ENCODE measurements at places on chromosomes 7 and 10.

- DNase-seq, result no peak
- no peaks in the 10 kb centered on the region for H3K36me3 ChIP-seq
- no peak overlapping the region for H3K27ac ChIP-seq
- H3K27me3 ChIP-seq, result no peaks in the 10 kb centered on the region
- no peak overlapping the region for H3K4me3 ChIP-seq
Measured at GRCh38 chr7:1703871-1704810, 34.1 kb downstream of the ELFN1 start.

DNA sequence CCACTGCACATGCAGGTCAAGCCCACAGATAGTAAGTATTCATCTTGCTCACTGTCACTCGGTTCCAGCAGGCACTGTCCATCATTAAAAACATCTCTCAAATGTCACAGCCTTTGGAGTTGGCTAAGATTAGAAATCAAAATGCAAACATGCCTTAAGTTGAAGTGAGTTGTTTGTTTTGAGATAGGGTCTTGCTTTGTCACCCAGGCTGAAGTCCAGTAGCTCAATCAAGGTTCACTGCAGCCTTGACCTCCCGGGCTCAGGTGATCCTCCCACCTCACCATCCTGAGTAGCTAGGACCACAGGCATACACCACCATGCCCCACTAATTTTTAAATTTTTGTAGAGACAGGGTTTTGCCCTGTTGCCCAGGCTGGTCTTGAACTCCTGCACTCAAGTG is 98.1 kb downstream of the EBF3 start:
- no peaks in the 10 kb centered on the region for H3K4me1 ChIP-seq
- H3K4me3 ChIP-seq, result no peak overlapping the region
- no peak for DNase-seq
- H3K36me3 ChIP-seq, result no peaks in the 10 kb centered on the region

DNA sequence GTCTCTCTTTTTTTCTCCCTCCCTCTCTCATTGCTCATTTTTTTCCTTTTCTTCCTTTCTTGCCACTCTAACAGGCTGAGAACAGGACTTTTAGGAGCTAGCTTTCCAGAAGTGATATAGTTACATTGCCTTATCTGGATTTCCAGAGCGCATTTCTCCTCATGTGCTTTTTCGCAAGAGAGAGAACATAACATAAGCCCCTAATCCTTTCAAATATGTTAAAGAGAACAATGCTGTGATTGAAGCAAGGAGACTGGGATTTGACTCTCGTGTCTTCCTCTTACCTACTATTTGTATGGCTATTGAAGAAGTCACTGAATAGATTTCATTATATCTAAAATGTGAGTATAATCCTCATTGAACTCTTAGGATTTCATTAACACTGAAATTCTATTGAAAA is 101.2 kb upstream of the PRPS1L1 start:
- H3K4me3 ChIP-seq, result no peak overlapping the region
- H3K36me3 ChIP-seq, result no peaks in the 10 kb centered on the region
- H3K4me1 ChIP-seq, result no peaks in the 10 kb centered on the region

DNA sequence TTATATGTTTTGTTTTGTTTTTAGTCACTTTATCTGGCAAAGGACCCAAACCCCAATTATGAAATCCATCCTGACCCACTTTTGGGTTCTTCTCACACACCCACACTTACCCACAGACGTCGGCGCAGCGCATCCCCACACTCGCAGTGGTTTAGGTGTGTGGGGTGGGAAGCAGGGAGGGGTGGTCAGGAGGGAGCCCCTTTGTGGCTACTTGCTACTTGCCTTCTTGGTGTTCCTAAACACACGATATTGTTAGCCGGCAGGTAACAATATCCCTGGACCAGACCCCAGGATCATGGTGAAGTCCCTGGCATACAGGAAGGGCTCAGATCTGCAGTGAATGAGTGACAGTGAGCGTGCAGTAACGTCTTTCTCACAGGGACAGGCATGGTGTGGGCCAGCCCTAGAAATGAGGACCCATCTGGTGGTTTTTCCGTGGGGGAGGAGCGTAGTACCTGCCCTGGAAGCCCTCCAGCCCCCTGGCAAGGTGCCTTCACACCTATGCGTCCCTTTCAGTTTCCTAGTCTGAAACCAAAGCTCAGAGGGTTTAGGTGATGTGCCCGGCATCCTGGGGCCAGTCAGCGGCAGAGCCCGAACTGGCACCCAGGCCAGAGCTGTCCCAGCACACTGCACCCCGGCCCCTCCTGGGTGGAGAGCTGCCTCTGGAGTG is 4.4 kb downstream of the SPOCK2 start:
- no peak for DNase-seq
- no peaks in the 10 kb centered on the region for H3K36me3 ChIP-seq

- no peaks in the 10 kb centered on the region for H3K27me3 ChIP-seq
- no peak overlapping the region for H3K27ac ChIP-seq
- H3K4me1 ChIP-seq, result no peaks in the 10 kb centered on the region
- DNase-seq, result no peak
- H3K36me3 ChIP-seq, result peaks cover 4% of the 10 kb centered on the region
Measured at GRCh38 chr10:100939763-100940344, 27.1 kb downstream of the SLF2 start.

DNA sequence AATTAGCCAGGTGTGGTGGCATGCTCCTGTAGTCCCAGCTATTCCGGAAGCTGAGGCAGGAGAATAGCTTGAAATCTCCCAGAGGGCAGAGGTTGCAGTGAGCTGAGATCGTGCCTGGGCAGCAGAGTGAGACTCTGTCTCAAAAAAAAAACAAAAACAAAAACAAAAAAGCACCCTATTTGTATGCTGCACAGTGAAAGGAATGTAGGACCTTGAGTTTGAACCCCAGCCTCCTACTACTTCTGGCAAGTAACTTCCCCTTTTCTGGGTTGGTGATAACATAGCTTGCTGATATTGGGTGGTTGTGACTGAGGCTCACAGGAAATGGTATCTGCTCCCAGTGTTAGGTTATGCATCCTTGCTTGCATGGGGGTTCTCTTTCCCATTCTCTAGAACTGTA is 205.3 kb downstream of the BUB3 start:
- DNase-seq, result no peak
- no peaks in the 10 kb centered on the region for H3K27me3 ChIP-seq
- no peak overlapping the region for H3K27ac ChIP-seq
- H3K4me1 ChIP-seq, result no peaks in the 10 kb centered on the region

GRCh38 chr10:13993169-13993568 is 337.6 kb downstream of the FRMD4A start:
- DNase-seq, result peak; percentile 22
- no peaks in the 10 kb centered on the region for H3K36me3 ChIP-seq
- H3K4me1 ChIP-seq, result peaks cover 20% of the 10 kb centered on the region
- no peak overlapping the region for H3K4me3 ChIP-seq
- H3K27ac ChIP-seq, result no peak overlapping the region
- H3K27me3 ChIP-seq, result no peaks in the 10 kb centered on the region

GRCh38 chr7:79770063-79770462 is 316.6 kb upstream of the MAGI2 start:
- H3K27me3 ChIP-seq, result no peaks in the 10 kb centered on the region
- DNase-seq, result no peak
- no peak overlapping the region for H3K4me3 ChIP-seq
- H3K27ac ChIP-seq, result no peak overlapping the region
- no peaks in the 10 kb centered on the region for H3K36me3 ChIP-seq
- H3K4me1 ChIP-seq, result no peaks in the 10 kb centered on the region

GRCh38 chr10:120494313-120494710 is 37.3 kb downstream of the PLPP4 start:
- no peak for DNase-seq
- H3K27me3 ChIP-seq, result no peaks in the 10 kb centered on the region
- H3K27ac ChIP-seq, result no peak overlapping the region

DNA sequence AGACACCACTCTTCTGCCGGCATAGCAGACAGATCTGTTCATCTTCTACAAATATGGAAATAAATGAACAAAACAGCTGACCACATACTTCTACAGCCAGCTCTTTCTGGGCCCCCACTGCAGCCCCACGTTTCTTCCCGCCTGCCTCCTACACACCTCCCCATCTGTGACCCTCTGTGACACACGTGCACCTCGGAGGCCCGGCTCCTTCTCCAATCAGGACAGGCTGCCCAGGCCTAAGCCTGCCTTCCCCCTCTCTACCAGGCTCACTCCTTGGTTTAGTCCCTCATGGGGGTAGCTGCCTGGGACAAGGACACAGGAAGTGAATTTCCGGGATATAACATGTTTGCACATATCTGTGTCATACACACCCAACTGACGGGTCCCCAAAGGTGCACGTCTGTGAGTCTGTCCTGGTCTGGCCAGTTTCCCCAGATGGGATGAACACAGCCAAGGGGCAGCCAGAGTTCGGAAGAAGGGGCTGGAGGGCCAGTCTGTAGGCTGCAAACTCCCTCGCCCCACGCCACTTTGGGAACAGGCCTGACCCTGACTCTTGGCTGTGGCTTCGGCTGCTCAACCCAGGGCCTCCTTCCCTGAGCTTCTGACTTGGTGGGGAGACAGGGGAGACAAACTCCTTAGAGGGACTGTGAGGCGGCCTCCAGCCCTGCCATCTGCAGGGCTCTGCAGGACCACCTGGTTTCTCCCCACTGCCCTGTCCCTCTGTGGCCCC is 30.3 kb downstream of the PITRM1 start:
- DNase-seq, result no peak
- no peaks in the 10 kb centered on the region for H3K4me1 ChIP-seq
- no peak overlapping the region for H3K27ac ChIP-seq
- H3K27me3 ChIP-seq, result no peaks in the 10 kb centered on the region
- H3K4me3 ChIP-seq, result no peak overlapping the region

DNA sequence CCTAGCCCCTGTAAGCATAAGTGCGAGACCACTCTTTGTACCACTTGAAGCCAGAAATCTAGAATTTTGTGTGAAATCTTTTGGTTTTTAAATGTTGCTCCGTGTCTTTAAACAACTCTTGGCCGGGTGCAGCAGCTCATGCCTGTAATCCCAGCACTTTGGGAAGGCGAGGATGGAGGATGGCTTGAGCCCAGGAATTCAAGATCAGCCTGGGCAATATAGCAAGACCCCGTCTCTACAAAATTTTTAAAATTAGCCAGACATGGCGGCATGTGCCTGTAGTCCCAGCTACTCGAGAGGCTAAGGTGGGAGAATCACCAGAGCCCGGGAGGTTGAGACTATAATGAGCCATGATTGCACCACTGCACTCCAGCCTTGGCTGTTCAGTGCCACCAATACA is 4.4 kb upstream of the SLF2 start:
- H3K4me1 ChIP-seq, result peaks cover 6% of the 10 kb centered on the region
- no peak for DNase-seq
- H3K36me3 ChIP-seq, result no peaks in the 10 kb centered on the region
- no peaks in the 10 kb centered on the region for H3K27me3 ChIP-seq

DNA sequence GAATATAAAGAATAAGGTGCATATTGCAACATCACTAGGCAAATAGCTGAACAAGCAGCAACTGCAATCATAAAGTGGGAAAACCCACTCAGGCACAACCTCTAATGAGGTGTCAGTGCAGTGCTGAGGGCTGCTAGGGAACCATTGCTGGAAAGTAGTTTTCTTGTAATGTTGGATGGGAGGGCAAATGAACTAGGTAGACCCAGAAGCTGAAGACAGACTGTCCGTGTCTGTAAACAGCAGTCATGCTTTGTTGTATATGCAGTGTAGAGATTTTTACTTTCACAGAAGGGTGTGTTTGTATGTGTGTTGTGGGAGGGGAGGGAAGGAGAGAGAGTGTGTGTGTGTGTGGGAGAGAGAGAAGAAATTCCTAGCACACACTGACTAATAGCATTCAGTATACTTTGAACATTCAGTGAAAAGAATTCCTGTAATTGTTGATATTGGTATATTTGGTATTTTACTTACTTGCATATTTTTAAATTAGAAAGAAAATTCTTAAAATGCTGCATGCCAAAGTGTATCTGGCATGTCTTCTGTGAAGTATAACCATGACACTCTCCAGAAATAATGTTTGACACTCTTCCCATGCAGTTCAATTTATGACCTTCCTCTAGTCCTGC is 28.8 kb downstream of the ITGB8 start:
- H3K4me1 ChIP-seq, result no peaks in the 10 kb centered on the region
- H3K27me3 ChIP-seq, result no peaks in the 10 kb centered on the region
- H3K27ac ChIP-seq, result no peak overlapping the region
- H3K4me3 ChIP-seq, result no peak overlapping the region
- DNase-seq, result no peak

DNA sequence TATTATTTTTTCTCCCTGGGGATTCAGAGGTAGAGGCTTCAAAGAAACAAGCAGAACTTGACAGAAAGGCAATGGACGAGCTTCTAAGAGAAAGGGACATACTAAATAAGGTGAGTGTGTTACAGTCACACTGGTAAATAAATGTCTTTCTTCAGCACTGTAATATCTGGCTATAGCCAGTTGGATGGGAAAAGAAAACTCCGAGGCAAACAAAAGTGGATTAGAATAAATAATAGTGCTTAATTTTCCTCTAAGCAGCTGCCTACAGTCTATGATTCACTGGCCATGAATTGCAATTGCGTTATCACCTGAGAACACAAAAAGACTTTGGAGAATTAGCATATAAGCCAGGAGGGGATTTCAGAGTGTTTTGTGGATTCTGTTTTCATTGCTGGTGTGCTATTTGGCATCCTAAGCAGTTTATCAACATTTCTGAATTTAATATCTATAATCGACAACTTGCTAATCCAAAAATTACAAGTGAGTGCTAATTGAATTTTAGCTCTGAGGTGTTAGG is 23.2 kb downstream of the CFAP58 start:
- H3K4me3 ChIP-seq, result no peak overlapping the region
- no peaks in the 10 kb centered on the region for H3K27me3 ChIP-seq
- no peak overlapping the region for H3K27ac ChIP-seq
- no peak for DNase-seq

- no peaks in the 10 kb centered on the region for H3K27me3 ChIP-seq
- no peaks in the 10 kb centered on the region for H3K36me3 ChIP-seq
- no peak overlapping the region for H3K4me3 ChIP-seq
- H3K27ac ChIP-seq, result no peak overlapping the region
Measured at GRCh38 chr10:83657487-83657886, 481.8 kb upstream of the GHITM start.

DNA sequence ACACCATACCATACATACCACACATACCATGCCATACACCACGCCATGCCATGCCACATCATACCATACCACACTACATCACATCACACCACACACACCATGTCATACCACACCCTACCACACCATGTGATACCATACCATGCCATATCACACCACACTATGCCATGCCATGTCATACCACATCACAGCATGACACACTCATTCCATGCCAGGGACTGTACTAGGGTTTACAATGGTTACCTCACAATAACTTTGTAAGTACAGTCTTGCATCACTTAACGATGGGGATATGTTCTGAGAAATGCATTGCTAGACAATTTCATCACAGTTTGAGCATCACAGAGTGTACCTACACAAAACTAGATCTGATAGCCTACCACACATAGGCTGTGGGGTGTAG is 14.5 kb downstream of the PYROXD2 start:
- no peak overlapping the region for H3K4me3 ChIP-seq
- DNase-seq, result no peak
- H3K27ac ChIP-seq, result no peak overlapping the region
- no peaks in the 10 kb centered on the region for H3K4me1 ChIP-seq
- no peaks in the 10 kb centered on the region for H3K36me3 ChIP-seq
- no peaks in the 10 kb centered on the region for H3K27me3 ChIP-seq

DNA sequence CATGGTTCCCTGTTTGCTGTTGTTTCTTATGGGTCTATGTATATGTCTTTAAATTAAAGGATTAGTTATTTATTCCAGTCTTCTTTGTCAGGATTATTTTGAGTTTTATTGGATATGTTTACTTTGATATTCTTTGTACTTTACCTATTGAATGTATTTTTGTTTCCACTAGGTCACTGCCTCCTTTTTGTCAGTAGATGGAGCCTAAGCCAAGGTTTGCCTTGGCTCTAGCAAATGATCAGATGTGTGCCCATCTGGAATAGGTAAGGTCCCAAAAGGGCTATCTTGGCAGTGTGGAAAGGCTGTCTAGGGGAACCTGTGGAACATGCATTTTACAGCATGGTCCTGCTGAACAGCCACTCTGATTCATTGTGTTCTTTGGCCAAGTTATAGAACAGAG is 337.3 kb upstream of the GHITM start:
- DNase-seq, result no peak
- no peaks in the 10 kb centered on the region for H3K36me3 ChIP-seq
- H3K4me1 ChIP-seq, result no peaks in the 10 kb centered on the region
- no peak overlapping the region for H3K4me3 ChIP-seq
